ENCODE measurements at places on chromosomes 3 and 15.

- no peak for DNase-seq
Measured at GRCh38 chr3:181761906-181762305, 50.2 kb downstream of the SOX2 start.

DNA sequence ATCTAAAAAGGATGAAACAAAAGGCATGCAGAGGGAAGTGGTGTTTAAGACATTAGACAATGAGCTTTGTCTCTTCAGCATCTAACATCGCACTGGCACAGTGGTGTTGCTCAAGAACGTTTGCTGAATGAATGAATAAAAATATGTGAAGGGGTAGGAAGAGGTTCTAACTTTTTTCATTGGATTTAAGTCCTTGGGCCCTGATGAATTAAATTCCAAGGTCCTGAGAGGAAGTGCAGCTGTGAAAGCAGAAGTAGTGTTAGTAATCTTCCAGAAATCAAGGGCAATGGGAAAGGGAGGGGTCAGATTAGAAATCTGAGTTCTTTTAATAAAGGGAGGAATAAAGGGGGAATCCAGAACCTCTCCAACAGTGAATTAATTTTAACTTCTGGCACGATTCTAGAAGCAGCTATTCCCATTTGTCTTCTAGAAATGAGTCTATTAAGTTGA, 29.6 kb downstream of the TLNRD1 start:
- DNase-seq: no peak

- DNase-seq: no peak
Measured at GRCh38 chr15:39313467-39313866, 267.4 kb upstream of the THBS1 start.

DNA sequence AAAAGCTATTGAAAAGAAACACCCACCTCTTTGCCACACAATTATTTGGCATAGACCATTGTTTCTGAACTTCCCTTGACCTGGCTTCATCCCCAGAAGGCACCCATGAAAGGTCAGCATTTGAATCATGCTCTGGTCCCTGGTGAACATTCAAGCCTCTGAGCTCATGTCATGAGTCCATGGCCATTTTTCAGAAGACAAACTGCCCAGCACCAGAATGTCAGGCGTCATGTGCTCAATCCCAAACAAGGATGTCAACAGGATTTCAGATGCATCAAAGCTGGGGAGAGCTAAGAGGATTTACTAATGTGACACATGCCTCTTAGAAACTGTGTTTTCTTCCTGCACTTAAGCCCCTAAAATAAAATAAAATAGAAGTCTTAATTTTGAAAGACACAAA, 41.3 kb downstream of the TMED3 start:
- DNase-seq: no peak

DNA sequence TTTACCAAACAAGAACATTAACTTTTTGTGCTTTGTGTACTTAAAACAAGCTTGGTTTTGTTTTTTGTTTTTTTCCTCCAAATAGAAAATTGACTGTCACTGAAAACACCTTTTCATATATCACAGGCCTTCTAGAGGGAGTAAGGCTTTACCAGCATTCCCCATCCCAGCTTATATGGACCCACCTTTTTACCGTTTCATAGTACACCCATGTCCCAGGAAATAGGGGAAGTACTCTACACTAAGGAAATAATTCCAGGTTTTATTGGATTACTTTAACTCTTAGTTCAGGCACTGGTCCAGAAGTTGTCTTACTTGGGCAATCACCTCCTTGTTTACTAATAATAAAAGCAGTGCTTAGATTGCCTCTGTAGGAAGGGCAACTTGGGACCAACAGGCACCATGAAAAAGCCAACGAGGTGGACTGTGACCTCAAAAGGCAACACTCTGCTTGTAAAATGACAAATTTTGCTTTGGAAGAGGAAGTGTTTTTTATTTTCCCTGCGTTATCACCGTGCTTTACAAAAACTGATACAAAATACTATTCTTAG, 26.2 kb downstream of the HMG20A start:
- DNase-seq: no peak

GRCh38 chr3:181618260-181618659, 93.5 kb upstream of the SOX2 start:
- no peak for DNase-seq

GRCh38 chr3:123416173-123416572, 32.7 kb downstream of the ADCY5 start:
- DNase-seq: no peak

GRCh38 chr3:72280876-72281275, 495.9 kb upstream of the PROK2 start:
- DNase-seq: no peak

DNA sequence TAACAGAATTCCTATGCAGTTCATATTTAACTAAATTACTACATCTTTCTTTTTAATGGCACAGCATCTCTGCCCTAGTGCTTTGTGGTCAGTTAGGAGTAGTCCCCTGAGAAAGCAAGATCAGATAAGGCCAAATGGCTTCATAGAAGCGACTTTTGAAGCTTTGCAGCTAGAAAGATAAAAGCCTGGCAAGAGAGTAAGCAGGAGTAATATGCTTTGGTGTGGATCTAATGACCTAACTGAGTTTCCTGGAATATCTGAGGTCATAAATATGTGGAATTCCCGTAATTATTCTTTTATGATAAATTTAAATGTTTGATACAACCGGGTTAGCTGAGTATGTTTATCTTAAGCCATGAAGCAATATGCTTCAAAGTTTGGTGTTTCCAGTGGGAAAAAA, 374.9 kb upstream of the LRRC3B start:
- no peak for DNase-seq
